Activated CD8-positive, alpha-beta T cell treated with anti-CD3 and anti-CD28 coated beads, Interleukin-2, amount 10 ng/mL, durations not matched to agents 7 days and 5 days (primary cell): ENCODE measurements at places on chromosomes 12 and 14.

GRCh38 chr14:49898485-49898884, 5.6 kb downstream of the ARF6 start:
- peak overlapping the region; percentile 90 for H3K4me3 ChIP-seq
- H3K27me3 ChIP-seq, result no peaks in the 10 kb centered on the region
- H3K36me3 ChIP-seq, result peaks cover 60% of the 10 kb centered on the region
- DNase-seq, result no peak

GRCh38 chr14:91065266-91065665, 4.8 kb upstream of the RPS6KA5 start:
- H3K27ac ChIP-seq, result peak overlapping the region; percentile 53
- peaks cover 39% of the 10 kb centered on the region for H3K36me3 ChIP-seq
- H3K4me1 ChIP-seq, result peaks cover 72% of the 10 kb centered on the region

DNA sequence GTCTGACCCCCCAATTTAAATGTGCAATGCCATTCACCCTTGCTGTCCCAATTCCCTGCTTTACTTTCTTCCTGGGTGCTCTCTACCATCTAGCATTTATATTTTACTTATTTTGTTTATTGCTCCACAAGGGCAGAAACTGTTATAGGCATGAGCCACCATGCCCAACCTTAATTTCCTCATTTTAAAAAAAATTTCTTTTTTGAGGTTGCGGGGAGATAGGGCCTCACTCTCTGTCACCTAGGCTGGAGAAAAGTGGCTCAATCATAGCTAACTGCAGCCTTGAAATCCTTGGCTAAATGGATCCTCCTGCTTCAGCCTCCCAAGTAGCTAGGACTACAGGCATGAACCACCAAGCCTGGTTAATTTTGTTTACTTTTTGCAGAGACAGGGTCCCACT, 13.0 kb downstream of the HPD start:
- H3K27ac ChIP-seq, result no peak overlapping the region
- peaks cover 3% of the 10 kb centered on the region for H3K4me1 ChIP-seq
- no peaks in the 10 kb centered on the region for H3K36me3 ChIP-seq

DNA sequence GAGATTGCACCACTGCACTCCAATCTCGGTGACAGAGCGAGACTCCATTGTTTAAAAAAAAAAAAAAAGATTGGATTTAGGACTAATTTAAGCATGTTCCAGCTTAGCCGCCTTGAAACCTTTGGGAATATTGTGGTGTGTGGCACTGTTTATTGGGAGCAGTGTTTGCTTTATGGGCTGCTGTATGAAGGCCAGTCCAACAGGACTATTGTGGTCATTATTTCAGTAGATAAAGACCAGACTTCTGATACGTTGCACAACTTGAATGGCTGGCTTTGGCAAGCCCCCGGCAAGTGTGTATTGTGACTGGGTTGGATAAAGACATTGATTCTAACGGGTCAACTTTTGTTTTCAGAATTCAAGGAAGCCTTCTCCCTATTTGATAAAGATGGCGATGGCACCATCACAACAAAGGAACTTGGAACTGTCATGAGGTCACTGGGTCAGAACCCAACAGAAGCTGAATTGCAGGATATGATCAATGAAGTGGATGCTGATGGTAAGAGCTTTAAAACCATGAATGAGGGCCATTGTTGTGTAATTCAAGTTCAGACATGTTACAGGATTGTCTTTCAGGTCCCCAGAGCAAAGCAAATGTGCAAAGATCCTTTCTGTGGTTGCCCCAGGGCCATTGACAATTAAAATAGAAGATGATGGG, 4.2 kb downstream of the CALM1 start:
- peak overlapping the region; percentile 32 for H3K27ac ChIP-seq
- no peak for DNase-seq
- no peaks in the 10 kb centered on the region for H3K27me3 ChIP-seq
- H3K4me1 ChIP-seq, result peaks cover 51% of the 10 kb centered on the region
- H3K4me3 ChIP-seq, result peak overlapping the region; percentile 92

GRCh38 chr12:121223292-121224285, 13.7 kb downstream of the P2RX4 start:
- H3K27me3 ChIP-seq, result no peaks in the 10 kb centered on the region
- peaks cover 71% of the 10 kb centered on the region for H3K36me3 ChIP-seq
- peak; percentile 82 for DNase-seq

- no peaks in the 10 kb centered on the region for H3K36me3 ChIP-seq
- peaks cover 11% of the 10 kb centered on the region for H3K27me3 ChIP-seq
- DNase-seq, result no peak
- no peak overlapping the region for H3K27ac ChIP-seq
- no peak overlapping the region for H3K4me3 ChIP-seq
These were observed 6.3 kb downstream of the LRRC74A start for GRCh38 chr14:76832503-76832988.

DNA sequence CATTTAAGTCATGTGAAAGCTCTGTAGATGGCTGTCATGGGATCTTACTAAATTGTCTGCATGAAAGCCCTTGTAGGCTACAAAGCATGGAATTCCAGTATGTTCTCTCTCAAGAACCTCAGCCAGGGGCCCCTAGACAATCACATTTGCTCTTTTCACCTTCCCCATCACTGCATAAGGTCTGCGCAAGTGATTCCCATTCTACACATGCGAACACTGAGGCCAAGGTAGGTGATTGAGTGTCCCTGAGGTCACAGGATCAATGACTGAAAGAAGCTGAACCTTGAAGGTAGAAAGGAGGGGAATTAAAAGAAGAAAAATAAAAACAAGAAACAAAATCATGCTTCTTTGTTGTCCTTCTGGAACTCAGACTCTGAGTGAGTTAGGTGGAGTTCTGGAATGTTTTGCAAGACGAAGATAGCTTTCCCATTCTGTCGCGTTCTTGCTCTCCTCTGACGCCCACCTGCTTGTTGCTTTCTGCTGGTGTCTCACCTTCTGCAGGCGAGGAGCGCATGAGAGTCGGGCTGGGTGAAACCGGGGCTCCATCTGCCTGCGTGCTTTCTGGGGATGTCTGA, 79.9 kb downstream of the SPRING1 start:
- no peak overlapping the region for H3K27ac ChIP-seq
- H3K4me1 ChIP-seq, result peaks cover 3% of the 10 kb centered on the region
- peaks cover 18% of the 10 kb centered on the region for H3K27me3 ChIP-seq
